EL (cell line): ENCODE measurements at places on chromosomes 4 and X.

GRCh38 chrX:318068-318738 is 393 bp downstream of the GTPBP6 start:
- DNase-seq: peak; percentile 99

DNA sequence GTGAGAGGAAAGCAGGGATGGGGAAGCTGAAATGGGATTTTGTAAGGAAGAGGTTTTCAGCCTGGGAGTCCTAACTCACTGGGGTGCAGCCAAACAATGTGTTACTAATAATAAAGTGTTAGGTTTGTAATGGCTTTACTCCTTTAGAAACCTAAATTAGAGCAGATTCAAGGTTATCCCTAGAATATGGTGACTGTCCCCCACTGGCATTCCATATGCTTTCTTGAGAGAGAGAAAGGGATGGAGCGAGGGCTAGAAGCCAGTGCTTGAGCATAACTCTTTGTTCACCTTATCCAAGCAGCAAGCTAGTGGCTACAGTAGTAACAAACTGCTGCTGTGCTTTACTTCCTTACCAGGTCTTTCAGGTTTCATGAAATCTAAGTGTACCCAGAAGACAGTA is 249.1 kb upstream of the PGRMC2 start:
- DNase-seq: no peak

- DNase-seq: no peak
Observed at GRCh38 chrX:33195698-33196097, 15.7 kb downstream of the DMD start.

GRCh38 chr4:15755321-15756155 is 22.6 kb upstream of the CD38 start:
- peak; percentile 77 for DNase-seq

- DNase-seq: peak; percentile 91
Observed at GRCh38 chr4:139641218-139641617, 24.4 kb upstream of the MGST2 start.

- no peak for DNase-seq
Observed at GRCh38 chr4:167176723-167177367, 57.4 kb downstream of the SPOCK3 start.

GRCh38 chr4:139011225-139011950 is 4.2 kb upstream of the NOCT start:
- DNase-seq: no peak

DNA sequence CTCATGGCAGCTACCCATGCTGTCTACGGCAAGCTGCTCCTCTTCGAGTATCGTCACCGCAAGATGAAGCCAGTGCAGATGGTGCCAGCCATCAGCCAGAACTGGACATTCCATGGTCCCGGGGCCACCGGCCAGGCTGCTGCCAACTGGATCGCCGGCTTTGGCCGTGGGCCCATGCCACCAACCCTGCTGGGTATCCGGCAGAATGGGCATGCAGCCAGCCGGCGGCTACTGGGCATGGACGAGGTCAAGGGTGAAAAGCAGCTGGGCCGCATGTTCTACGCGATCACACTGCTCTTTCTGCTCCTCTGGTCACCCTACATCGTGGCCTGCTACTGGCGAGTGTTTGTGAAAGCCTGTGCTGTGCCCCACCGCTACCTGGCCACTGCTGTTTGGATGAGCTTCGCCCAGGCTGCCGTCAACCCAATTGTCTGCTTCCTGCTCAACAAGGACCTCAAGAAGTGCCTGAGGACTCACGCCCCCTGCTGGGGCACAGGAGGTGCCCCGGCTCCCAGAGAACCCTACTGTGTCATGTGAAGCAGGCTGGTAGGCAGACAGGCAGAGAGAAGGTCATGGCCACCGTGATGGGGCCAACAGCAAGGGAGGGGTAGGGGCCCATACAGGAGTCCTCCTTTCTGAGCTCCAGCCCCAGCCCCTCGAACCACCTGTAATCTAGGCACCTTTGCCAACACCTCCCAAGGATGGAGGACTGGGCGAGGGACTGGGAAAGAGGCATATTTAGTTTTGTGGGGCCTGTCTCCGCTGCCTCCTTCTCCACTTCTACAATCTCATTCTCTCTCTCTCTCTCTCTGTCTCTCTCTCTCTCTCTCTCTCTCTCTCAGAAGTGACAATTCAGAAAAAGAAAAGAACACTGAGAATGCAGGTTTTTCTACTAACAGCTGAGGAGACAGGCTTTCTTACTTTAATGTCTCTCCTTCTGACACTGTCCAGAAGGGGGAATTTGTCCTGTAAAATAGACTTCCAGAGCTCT is 4.7 kb upstream of the TSPYL2 start:
- no peak for DNase-seq

DNA sequence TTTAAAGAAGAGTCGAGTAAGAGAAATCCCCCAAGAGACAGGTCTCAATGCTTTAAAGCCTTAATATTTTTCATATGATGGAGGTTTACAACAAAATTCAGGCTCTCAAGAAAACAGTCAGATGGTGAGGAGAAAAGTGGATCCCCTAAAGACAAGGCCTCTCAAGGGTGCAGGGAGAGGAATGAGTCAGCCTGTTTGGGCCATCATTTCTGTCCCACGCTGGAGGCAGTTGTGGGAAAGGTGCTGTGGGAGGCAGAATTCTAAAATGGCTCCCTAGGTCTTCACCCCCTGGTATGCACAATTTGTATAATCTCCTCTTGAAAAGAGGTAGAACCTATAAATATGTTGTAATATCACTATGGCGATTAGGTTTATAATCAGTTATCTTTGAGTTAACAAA is 4.6 kb upstream of the TIFA start:
- DNase-seq: no peak

DNA sequence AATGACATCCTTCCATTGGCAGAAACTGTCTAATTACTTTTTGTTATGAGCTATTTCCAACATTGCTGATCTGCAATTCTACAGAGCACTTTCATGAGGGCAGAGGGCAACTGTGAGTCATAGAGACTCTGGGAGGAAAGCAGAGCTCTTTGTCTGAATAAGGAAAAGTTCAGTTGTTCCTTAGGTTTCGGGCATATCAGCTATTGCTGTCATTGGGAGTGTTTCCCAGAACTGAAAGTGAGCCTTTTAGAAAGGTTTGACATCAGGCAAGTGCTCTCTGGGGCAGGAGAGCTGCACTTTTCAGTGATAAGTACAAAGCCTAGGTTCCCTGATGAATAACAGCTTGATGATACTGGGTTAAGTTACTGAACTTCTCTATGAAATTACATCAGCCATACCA is 119.2 kb upstream of the EDNRA start:
- peak; percentile 87 for DNase-seq

GRCh38 chr4:169958629-169959028 is 67.6 kb downstream of the MFAP3L start:
- no peak for DNase-seq

GRCh38 chr4:5707778-5708448 is 446 bp downstream of the EVC2 start:
- peak; percentile 23 for DNase-seq

DNA sequence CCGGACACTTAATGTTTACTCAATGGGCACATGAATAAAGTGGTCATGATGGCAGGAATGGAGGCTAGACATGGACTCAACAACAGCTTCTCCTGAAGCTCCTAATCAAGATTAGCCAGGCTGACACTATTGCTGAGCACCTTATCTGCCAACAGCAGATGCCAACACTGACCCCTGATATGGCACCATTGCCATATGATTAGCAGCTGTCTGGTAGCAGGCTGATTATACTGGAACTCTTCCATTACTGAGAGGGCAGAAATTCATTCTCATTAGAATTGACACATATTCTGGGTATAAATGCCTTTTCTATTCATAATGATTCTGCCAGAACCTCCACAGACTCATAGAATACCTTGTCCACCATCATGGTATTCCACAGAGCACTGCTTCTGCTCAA is 18.4 kb upstream of the AFF1 start:
- DNase-seq: no peak

- peak; percentile 57 for DNase-seq
Observed at GRCh38 chr4:138609943-138610350, 367.8 kb upstream of the SLC7A11 start.

DNA sequence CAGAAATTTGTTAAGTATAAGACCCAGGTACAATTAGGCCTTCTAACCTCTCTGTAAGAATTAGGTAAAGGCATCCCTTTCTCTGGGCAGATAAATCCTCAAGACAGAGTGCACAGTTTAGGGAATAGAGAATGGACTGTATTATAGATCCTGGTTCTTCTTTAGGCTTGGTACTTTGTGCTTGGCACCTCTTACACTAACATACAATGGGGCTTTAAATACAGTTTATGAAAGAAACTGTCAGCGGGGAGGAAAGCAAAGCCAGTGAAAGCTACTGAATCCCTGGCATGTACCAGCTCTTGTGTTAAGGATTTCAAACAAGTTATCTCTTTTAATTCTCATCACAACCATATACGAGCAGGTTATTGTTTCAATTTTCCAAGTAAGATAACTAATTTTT is 1350.0 kb downstream of the ADGRL3 start:
- DNase-seq: no peak

- no peak for DNase-seq
Observed at GRCh38 chr4:56183344-56183959, 203.8 kb downstream of the AASDH start.

GRCh38 chr4:5037553-5038551 is 13.4 kb upstream of the STK32B start:
- peak; percentile 99 for DNase-seq
